ENCODE measurements at places on chromosomes 7 and 10.

GRCh38 chr7:101953248-101953819 is 135.9 kb downstream of the CUX1 start:
- no peak for DNase-seq

DNA sequence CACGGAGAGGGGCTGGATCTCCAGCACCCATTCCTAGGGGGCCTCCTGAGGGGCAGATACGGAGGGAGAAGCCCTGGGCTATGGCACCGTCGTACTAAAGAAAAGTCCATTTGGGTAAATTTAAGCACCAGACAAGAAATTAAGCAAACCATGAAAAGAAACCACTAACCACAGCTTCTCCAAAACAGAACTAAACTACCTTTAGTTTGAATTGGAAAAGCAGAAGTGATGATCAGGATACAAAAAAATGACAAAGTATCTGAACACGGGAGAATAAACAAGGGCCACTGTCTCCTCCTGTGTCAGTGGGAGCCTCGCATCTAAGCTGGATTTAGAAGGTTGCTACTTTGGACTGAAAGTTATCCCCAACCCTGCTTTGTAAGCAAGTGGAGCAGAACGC is 69.1 kb downstream of the DIP2C start:
- no peak for DNase-seq

DNA sequence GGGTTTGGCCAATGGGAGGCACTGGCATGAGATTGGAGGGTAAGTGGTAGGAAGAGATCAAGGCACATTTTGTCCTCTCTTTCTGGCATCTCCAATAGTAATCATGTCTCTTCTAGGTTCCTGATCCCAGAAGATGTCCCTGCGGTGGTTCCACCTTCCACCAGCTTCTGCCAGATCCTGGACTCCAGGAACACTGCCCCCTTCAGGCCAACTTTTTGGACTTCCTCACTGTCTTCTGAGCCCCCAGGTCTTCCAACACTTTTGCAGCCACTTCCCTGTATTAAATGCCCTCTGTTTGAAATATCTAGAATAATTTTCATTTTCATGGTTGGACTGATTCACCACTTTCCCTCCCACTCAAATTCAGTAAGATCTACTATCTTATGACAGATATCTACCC is 60.9 kb downstream of the BAMBI start:
- DNase-seq, result no peak

- DNase-seq, result no peak
Measured at GRCh38 chr10:2964632-2965296, 102.6 kb upstream of the PFKP start.

DNA sequence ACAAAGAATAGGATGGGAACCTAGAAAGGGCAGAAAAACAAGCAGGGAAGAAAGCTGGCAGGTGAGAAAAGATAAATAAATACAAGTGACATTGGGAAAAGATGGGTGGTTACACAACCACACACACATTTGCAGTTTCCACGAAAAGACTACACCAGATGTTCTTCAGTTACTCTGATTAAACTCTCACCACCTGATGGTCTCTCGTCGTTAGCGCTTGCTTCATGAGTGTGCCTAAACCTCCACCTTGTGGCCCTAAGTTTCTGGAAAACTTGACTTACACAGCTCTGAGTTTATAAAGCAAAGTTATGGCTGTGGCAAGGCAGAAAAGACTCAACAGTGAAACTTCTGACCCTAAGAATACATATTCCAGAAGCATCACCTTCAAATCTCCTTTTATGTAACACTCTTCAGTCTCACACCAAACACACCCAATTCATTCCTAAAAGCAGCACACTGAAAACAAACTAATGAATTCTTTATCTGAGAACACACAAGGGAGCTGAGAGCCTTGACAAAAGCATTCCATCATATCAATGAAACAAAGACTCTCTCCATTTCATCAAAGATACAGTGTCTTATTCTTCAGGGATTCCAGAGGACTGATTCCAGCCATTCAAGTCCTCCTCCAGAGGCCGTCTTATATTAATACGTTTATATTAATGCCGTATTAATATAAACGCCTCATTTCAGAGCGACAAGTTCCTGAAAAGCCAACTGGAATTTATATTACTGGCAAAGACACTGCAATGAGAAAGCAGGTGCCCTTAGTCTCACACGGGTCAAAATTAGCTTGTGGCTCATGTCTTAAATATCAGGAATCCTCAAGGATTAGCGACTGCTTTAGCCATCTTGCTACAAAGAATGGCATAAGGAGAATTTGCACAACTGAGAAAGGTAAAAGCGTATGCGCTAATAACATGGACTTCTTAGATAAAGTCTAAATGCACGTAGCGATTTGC is 77.6 kb downstream of the RNF216 start:
- no peak for DNase-seq

GRCh38 chr10:47364366-47364765 is 16.2 kb downstream of the RBP3 start:
- DNase-seq, result no peak

DNA sequence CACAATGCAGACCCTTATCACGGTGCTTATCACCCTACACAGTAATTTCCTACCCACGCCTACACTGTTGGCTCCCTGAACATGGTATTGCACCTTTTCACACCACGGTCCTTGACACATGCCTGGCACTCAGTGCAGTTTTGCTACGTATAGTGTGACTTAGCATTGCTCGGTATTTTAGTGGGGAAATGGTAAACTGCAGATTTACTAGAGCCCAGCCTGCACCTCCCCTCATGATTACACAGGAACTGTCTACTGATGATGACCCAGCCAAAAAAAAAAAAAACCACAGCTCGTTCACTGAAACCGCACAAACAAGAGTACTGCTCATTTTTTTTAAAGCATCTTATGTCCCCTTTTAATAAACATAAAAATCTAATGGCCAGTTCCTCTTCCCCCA is 124.2 kb upstream of the ZNF746 start:
- no peak for DNase-seq

GRCh38 chr10:83691791-83692596 is 447.3 kb upstream of the GHITM start:
- DNase-seq, result no peak

GRCh38 chr7:36312064-36312914 is 77.4 kb upstream of the ANLN start:
- no peak for DNase-seq
